OCI-LY7 (cell line): ENCODE measurements at places on chromosomes 11 and 22. TPM values are rescaled to one million over a fixed set of nuclear protein-coding genes. Genes with fewer than 3 reads are reported as not detected.

The EXPH5 gene
- total RNA-seq, result not detected in 2 replicates

The LRRC4C gene
- not detected in 2 replicates for total RNA-seq

The OR2D2 gene
- 3.2 and 3.3 TPM in 2 replicates for total RNA-seq

The OR5B21 gene
- 0.48 and 0.55 TPM in 2 replicates for total RNA-seq

The OR8A1 gene
- not detected in 2 replicates for total RNA-seq

The OR4D5 gene
- not detected in 2 replicates for total RNA-seq

The OR8H1 gene
- total RNA-seq, result not detected in 2 replicates

The FGF4 gene
- not detected in 2 replicates for total RNA-seq

The ABCC8 gene
- total RNA-seq, result not detected in 2 replicates

The TRIM29 gene
- not detected in 2 replicates for total RNA-seq

The NTM gene
- total RNA-seq, result not detected in 2 replicates

The FAT3 gene
- not detected in 2 replicates for total RNA-seq

The MYOD1 gene
- total RNA-seq, result not detected in 2 replicates

The CD3E gene
- total RNA-seq, result 1.7 and 2.0 TPM in 2 replicates

The RBFOX2 gene
- 54.3 and 55.4 TPM in 2 replicates for total RNA-seq

The FGF3 gene
- total RNA-seq, result not detected in 2 replicates

The CTSF gene
- total RNA-seq, result not detected in 2 replicates

The MRGPRE gene
- total RNA-seq, result not detected in 2 replicates

The ANO3 gene
- total RNA-seq, result not detected in 2 replicates

The CST6 gene
- not detected in 2 replicates for total RNA-seq

The RASGRP2 gene
- 195 and 205 TPM in 2 replicates for total RNA-seq

The OR8G5 gene
- not detected in 2 replicates for total RNA-seq

The SEC14L6 gene
- not detected in 2 replicates for total RNA-seq

The CREBZF gene
- total RNA-seq, result 82.1 and 82.9 TPM in 2 replicates

The SLC6A5 gene
- total RNA-seq, result not detected in 2 replicates

The APOL5 gene
- 0.67 and 1.2 TPM in 2 replicates for total RNA-seq

The OVOL1 gene
- total RNA-seq, result not detected in 2 replicates

The ENTHD1 gene
- total RNA-seq, result not detected in 2 replicates

The CALCA gene
- not detected in 2 replicates for total RNA-seq

The BARX2 gene
- 0.23 TPM in 1 of 2 replicates, not detected in the other for total RNA-seq

The MMP1 gene
- total RNA-seq, result not detected in 2 replicates

The DDIAS gene
- 23.1 and 30.9 TPM in 2 replicates for total RNA-seq

The CLMP gene
- not detected in 2 replicates for total RNA-seq
